ENCODE measurements at places on chromosomes 3 and 15. TPM values are rescaled to one million over a fixed set of nuclear protein-coding genes. Genes with fewer than 3 reads are reported as not detected.

Gene TMC3
- total RNA-seq = 0.06 TPM

DNA sequence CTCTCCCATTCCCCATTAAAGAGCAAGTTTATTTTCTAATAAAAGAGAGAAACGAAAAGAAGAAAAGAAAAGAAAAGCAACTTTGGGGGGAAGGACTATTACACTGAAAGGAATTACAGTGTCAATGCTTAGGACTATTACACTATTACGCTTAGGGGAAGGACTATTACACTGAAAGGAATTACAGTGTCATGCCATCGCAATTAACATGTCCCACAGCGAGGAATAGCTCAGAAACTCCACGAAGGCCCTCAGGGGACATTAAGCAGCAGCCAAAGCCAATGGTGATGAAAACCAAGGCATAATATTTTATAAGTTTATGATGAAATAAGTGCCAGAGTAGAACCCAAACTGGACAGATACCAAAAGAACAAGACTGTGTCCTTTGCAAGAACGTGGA is 22.1 kb upstream of the DET1 start:
- no peak for DNase-seq

- no peak for DNase-seq
These were observed 97.7 kb downstream of the PLCL2 start for GRCh38 chr3:16982460-16982859.

Gene EPHB3
- total RNA-seq = 10.2 TPM

GRCh38 chr15:78660584-78660983 is 19.6 kb upstream of the CHRNB4 start:
- no peak for DNase-seq
